NCI-H1092 (cell line): ENCODE measurements at places on chromosomes 1 and 21.

GRCh38 chr1:63968663-63969440 lies 195.0 kb downstream of the ROR1 start:
- no peak for DNase-seq

- no peak for DNase-seq
These were observed 885 bp downstream of the OR2T10 start for GRCh38 chr1:248596615-248597014.

DNA sequence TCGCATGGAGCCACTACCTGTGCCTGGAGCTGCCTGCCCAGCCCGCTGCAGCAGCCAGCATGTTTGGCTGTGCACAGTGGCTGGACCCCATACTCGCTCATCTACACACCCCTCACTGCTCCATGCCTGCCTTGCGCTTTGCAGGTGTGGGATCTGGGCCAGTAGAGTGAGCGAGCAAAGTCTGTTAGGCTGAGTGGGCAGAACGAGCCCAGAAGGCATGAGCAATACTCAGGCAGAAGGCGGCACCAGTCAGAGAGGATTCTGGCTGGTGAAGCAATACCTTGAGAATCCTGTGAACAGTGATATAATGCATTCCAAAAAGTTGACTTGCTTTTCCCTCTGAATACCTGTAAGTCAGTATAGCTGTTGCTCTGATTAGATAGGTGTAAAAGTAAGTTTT lies 816.4 kb downstream of the KCNT2 start:
- no peak for DNase-seq

- no peak for DNase-seq
These were observed 53.2 kb downstream of the PTPRU start for GRCh38 chr1:29289493-29289892.

- DNase-seq = peak; percentile 30
These were observed 699 bp upstream of the NES start for GRCh38 chr1:156677616-156678596.

GRCh38 chr1:218366322-218367052 lies 21.4 kb downstream of the TGFB2 start:
- DNase-seq = peak; percentile 79

- DNase-seq = no peak
These were observed 6.2 kb upstream of the C1orf105 start for GRCh38 chr1:172414331-172414730.

DNA sequence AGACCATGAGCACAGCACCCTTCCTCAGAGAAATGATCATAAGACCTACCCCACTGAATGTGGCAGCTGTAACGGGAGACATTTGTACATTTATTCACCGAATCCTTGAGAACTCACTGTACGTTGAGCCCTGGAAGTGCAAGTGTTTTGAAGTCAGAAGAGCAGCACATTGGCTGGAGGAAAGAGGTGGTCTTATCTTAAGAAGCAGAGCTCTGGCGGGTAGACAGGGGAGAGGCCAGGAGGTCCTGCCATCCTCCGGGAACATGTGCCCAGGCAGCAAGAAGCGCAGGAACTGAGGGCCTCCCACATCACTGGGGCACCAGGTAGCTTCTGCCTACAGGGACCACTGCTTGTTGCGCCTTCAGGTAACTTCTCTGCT lies 169.2 kb upstream of the IRF2BP2 start:
- no peak for DNase-seq

- DNase-seq = no peak
These were observed 109.4 kb downstream of the NRDC start for GRCh38 chr1:51768971-51769588.

DNA sequence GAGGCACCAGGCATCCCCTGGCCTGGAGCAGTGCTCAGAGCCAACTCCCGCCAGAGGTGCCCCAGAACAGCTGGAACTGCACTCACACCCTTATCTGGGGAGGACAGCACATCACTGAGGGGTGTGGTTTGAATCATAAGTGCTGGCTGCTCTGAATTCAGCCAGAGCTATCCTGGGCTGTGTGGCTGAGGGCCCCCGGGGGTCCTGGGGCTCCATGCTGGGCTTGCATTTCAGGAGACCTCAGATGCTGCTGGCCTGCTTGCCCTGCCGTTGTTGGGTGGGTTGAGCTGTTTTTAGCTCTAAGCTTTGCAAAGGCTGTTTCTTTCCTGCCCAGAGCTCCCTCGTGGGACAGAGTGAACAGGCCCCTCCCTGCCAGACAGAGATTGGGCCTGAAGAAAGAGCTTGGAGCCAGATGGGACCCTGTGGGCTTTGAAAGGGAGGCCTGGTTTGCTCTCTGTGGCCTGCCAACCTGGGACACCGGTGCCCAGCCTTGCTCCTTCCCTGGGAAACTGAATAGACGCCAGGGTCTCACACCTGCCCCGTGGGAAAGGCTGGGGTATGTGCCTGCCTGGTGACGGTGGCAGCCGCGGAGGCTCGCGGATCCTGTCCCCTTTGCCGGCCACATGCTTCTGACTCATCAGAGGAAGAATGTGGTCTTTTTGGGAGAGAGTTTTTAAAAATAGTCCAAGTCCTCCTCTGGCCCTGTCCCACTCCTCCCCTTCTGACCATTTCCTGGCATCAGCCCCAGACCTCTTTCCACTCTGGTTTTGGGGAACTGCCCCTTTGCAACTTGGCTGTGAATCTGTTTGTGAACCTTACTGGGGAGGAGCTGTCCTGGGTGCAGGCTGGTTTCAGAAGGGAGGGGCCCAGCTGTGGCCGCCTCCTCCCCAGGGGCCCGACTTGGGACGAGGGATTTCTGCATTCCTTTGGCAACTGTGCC lies 30.0 kb downstream of the ARHGEF10L start:
- no peak for DNase-seq

- peak; percentile 55 for DNase-seq
These were observed 25.4 kb downstream of the PIGM start for GRCh38 chr1:160006312-160006940.

- DNase-seq = no peak
These were observed 100.8 kb downstream of the PBX1 start for GRCh38 chr1:164659621-164660411.

DNA sequence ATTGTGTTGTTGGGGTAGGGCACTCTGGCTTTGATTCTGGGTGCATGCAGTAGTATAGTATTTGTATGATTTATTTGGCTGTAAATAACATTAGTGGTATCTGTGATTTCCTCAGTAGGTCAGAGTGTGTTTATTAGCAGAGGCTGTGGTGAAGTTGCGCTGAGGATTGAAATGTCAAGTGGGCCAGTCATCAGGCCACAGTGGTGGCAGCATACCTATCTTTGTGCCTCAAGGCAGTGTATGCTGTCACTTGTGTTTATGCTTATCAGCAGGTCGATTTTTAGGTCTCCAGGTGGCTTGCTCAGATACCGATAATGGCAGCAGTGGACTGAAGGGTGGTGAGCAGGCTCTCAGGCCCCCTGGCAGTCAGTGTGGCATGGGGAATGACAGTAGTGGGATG lies 11.3 kb downstream of the LY9 start:
- DNase-seq = no peak

DNA sequence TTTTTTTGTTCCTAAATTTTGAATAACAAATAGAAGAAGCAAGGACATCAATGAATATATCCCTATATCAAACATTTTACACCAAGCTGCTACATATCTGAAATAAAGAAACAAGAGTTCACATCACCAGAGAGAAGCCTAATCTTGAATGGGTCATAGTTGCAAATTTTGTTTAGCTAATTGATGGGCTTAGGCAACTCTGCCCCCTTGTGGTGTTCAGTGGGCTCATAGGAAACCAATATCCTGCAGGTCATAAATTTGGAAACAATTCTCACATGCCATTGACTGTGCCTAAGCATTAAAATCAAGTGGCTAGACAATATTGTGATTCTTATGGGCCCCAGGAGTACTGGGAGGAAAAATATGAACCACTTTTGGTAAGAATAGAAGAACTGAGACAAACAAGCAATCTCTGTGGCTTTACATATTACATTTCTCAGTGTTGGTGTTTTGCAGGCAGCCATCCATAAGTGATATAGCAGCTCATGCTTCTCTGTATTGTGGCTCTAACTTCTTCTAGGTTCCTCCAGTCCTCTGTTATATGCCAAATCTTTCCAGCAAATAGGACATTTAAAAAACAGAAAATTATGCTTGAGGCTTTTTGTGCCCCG lies 1262.8 kb upstream of the PRMT6 start:
- peak; percentile 26 for DNase-seq

GRCh38 chr1:232835166-232835565 lies 29.9 kb downstream of the MAP10 start:
- DNase-seq = no peak

GRCh38 chr1:38745476-38746401 lies 113.8 kb downstream of the RRAGC start:
- no peak for DNase-seq

- no peak for DNase-seq
These were observed 5.8 kb downstream of the RAP1GAP start for GRCh38 chr1:21663248-21663950.

- DNase-seq = no peak
These were observed 11.6 kb downstream of the GMEB1 start for GRCh38 chr1:28680151-28680550.

GRCh38 chr1:198267921-198268320 lies 111.1 kb downstream of the NEK7 start:
- no peak for DNase-seq

DNA sequence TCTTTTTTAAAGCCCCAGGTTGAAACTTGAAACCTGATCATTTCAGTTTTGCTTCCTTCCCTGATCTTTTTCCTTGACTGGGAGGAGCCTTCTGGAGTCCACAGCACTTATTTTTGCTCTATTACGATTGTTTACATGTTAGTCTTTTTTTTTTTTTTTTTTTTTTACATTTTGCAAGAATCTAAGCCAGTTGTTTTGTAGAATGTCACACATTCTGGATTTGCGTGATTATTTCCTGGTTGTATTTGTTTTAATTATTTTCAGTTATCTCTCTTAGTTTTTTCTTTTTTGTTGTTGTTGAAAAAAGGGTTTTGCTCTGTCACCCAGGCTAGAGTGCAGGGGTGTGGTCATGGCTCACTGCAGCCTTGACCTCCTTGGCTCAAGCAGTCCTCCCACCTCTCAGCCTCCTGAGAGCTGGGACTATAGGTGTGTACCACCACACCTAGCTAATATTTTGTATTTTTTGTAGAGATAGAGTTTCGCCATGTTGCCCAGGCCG lies 32.8 kb downstream of the OSBPL9 start:
- DNase-seq = no peak

DNA sequence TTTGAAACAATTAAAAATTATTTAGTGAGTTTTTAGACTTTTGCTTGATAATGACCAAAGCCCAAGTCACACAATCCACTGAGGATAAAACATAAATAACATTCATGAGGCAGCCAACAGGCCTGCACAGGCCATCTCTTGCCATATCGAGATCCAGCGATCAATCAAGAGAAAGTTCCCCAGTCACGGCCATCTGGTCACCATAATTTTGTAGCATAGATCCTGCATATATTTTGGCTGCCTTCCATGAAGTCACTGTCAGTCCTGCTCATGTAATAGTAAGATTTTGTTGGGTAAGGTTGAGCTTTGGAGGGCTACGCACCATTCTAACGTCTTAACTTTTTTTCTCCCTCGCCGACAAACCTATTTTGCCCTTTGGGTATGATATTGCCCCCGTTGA lies 17.5 kb downstream of the KPNA6 start:
- DNase-seq = no peak

- peak; percentile 18 for DNase-seq
These were observed 183.1 kb upstream of the KAZN start for GRCh38 chr1:14415396-14415795.

DNA sequence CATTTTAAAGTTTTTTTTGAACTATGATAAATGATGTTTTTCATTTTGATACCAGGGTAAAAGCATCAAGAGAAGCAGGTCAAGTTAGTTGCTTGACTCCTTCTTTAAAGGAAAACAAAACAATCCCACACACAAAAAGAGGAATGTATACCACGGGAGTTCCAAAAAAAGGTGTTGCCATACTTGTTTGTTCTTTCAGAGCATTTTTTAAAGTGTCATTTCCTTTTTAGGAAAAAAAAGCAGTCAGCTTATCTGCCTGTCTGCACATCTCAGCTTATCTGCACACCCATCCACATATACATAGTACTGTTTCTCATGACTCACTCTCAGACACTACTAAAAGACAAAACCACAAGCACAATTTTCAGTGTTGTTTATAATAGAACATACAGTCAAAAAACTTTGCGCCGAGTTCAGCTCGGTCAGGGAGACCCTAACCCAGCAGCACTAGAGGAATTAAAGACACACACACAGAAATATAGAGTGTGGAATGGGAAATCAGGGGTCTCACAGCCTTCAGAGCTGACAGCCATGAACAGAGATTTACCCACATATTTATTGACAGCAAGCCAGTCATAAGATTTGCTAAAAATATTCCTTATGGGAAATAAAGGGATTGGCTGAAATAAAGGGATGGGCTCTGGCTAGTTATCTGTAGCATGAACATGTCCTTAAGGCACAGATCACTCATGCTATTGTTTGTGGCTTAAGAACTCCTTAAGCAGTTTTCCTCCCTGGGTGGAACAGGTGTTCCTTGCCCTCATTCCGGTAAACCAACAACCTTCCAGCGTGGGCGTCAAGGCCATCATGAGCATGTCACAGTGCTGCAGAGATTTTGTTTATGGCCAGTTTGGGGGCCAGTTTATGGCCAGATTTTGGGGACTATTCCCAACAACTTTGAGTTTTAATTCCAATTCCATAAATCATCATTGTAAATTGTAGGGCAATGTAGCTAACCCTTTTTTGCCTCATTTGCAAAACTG lies 11.4 kb upstream of the MNDA start:
- no peak for DNase-seq

DNA sequence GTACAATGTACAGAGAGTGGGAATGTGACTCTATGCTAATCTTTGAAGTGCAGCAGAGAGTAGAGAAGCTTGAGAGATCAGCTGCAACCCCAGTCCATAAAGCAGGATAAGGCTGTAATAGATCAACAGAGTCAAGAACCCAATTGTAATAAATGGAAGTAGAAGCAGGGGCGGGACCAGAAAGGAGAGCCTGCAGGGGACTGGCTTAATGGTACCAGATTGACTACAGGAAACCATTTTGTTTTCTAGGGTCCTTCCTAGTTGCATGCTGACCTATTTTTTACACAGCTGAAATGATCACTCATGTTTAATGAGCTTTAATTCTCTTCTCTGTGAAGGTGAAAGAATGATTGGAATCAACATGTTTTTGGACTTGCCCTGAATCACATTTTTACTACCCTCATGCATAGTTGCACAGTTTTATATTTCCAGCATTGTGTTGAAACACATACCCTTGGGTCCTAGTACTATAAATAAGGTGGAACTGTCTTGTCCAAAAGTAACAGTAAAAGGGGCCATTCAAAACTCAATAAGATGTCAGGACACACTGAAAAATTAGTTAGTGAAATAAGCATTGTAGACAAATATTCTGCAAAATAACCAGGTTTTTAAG lies 69.8 kb downstream of the GPR88 start:
- no peak for DNase-seq

- no peak for DNase-seq
These were observed 150.2 kb downstream of the IGSF21 start for GRCh38 chr1:18257778-18258177.

DNA sequence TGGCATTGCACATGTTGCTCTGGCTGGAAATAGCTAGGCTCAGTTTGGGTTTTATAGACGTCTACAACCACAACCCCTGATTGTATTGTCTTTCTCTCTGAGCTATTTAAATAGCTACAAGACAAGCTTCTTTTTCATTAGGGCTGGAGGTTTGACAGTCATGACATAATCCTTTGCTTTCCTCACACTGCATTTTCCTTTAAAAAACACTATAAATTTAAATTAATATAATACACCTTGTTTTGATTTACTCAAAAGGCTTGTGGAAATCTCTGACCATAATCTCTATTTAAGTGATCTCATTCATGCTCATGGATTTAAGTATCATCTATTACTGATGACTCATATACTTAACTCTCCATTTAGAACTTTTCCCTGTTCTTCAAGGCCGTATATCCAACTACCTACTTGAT lies 50.4 kb upstream of the PTGFR start:
- DNase-seq = no peak
